ENCODE measurements at places on chromosomes 13 and 19.

DNA sequence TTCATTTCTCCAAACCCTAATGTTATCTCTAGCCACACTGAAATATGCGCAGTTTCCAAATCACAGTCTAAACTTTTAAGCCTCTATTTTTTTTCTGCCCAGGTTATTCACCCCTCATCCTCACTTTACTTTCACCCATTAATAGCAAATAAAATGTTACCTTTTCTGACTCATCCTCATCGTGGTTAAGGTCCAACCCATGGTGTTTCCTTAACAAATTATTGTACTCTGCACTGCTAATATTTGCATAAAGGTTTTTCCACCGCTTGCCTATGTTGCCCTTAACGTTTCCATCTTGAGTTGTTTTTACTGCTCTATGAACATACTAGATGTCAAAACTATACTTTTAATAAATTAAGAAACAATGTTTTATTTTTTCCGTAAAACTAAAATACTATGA is 780.9 kb upstream of the KLHL1 start:
- no peak for DNase-seq

GRCh38 chr13:79384022-79384610 is 21.9 kb downstream of the RBM26 start:
- no peak for DNase-seq

DNA sequence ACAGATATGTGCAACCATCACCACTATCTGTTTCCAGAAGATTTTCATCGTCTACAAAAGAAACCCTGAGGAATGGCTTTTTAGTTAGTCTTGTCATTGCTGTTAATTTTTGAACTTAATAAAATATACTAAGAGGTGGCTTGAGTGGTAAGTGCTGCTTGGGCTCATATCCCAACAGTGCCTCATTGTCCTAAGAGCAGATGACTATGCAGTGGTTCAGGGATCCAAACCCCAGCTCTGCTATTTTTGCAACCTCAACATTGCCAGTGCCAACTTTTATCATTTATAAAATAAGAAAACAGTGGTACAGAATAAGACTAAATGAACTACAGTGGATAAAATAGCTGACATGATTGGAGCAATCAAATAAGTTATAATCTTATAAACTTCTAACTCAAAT is 123.2 kb upstream of the SLC7A1 start:
- DNase-seq, result no peak

GRCh38 chr19:46748325-46749109 is 2.3 kb upstream of the STRN4 start:
- no peak for DNase-seq

GRCh38 chr13:65613004-65613403 is 1617.1 kb downstream of the PCDH9 start:
- DNase-seq, result no peak

DNA sequence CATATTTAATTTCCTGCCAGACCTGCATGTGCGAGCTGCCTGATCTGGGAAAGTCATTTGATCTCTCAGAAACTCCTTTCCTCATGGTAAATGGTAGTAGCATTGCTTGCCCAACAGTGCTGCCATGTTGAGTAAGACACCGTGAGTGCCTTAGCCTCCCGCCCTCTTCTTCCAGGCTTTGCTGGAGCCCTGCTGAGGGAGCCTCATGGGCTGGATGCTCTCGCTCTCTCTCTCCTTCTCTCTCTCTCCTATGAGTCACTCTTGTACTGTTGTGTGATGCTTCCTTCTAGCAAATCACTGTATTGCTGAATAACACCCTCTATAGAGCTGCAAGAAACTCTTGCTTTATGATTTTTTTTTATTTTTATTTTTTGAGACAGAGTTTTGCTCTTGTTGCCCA is 365.5 kb downstream of the UQCRFS1 start:
- no peak for DNase-seq
